Ovary (tissue), 10 donors: ENCODE measurements at places on chromosomes 4 and X. TPM values are rescaled to one million over a fixed set of nuclear protein-coding genes. Genes with fewer than 3 reads are reported as not detected.

HELT gene
- not detected for polyA plus RNA-seq

MAGEA11 gene
- polyA plus RNA-seq: not detected

UGT2B28 gene
- polyA plus RNA-seq: not detected

DUSP21 gene
- polyA plus RNA-seq: not detected

GRK4 gene
- polyA plus RNA-seq: 3.3 TPM

CENPI gene
- polyA plus RNA-seq: 1.6 TPM

CLDN22 gene
- 0.08 TPM for polyA plus RNA-seq

GLRB gene
- 0.71 TPM for polyA plus RNA-seq

DSPP gene
- not detected for polyA plus RNA-seq

USP17L18 gene
- not detected for polyA plus RNA-seq

AMBN gene
- polyA plus RNA-seq: not detected

GPR119 gene
- polyA plus RNA-seq: not detected

TMPRSS11A gene
- polyA plus RNA-seq: not detected

FGFR3 gene
- polyA plus RNA-seq: 0.12 TPM

SPARCL1 gene
- polyA plus RNA-seq: 1,049 TPM

ARR3 gene
- polyA plus RNA-seq: not detected

CD40LG gene
- polyA plus RNA-seq: 0.08 TPM

ARHGEF38 gene
- polyA plus RNA-seq: not detected

SPINK2 gene
- 0.42 TPM for polyA plus RNA-seq

RAB9A gene
- polyA plus RNA-seq: 29.2 TPM

CXCL1 gene
- 1.4 TPM for polyA plus RNA-seq

RGN gene
- polyA plus RNA-seq: 15.6 TPM

NEXMIF gene
- polyA plus RNA-seq: 0.73 TPM

MGAT4D gene
- polyA plus RNA-seq: not detected

CHIC2 gene
- polyA plus RNA-seq: 23.6 TPM

ZNF157 gene
- 0.13 TPM for polyA plus RNA-seq

DCAF4L1 gene
- 0.07 TPM for polyA plus RNA-seq

PF4V1 gene
- not detected for polyA plus RNA-seq

CSAG3 gene
- not detected for polyA plus RNA-seq

TCEAL7 gene
- 37.1 TPM for polyA plus RNA-seq
